ENCODE measurements at places on chromosomes 7 and 10. TPM values are rescaled to one million over a fixed set of nuclear protein-coding genes. Genes with fewer than 3 reads are reported as not detected.

GRCh38 chr7:87345962-87346371, 503 bp downstream of the CROT start:
- no peak for DNase-seq

GRCh38 chr10:132540456-132540855, 2.9 kb downstream of the INPP5A start:
- DNase-seq, result peak; percentile 64

DNA sequence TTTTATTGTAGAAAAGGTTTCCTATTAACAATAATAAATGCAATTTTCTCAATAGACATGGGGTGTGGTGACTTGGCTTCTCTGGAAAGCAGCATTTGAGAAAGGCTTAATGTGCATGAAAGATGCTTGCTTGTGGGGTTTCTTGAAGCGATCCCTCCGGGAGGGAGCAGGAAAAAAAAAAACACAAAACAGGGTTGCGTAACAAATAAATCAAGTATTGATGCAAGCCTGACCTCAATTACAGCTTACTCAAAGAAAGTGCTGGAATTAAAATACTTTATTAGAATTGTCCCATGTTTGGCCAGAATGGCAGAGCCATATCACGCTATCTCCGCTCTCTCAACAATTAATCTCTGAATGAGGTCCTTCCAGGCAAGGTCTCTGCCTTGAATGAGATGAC, 1612.5 kb downstream of the REEP3 start:
- DNase-seq, result no peak

- DNase-seq, result peak; percentile 44
Observed at GRCh38 chr10:100879741-100880360, 32.9 kb upstream of the SLF2 start.

GRCh38 chr7:6533893-6534495, 17.3 kb downstream of the GRID2IP start:
- DNase-seq, result no peak

GRCh38 chr10:64288404-64288803, 767.2 kb downstream of the REEP3 start:
- DNase-seq, result no peak

DNA sequence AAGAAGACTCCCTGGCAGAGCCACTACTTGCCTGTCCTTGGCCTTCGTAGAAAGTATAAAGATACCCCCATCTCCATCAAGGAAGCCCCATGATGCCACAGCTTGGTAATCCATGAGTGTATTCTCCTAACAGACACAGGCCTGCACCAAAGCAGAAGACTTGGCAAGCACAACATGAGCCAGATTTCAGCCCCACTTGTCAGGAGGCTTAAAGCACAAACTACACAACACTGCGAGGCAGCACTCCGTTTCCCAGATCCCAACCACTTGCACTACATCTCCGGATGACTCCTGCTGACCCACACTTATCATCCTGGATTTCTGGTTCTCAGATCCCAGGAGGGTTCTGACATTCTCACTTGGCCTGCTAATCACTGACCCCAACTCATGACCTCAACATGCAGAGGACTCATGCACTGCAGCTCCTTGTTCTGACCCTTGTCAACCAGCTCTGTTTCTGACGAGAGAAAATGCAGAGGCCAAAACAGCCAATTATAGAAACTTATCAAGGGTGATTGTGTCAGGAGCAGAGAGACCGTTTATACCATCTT, 100.8 kb downstream of the RELN start:
- no peak for DNase-seq

DNA sequence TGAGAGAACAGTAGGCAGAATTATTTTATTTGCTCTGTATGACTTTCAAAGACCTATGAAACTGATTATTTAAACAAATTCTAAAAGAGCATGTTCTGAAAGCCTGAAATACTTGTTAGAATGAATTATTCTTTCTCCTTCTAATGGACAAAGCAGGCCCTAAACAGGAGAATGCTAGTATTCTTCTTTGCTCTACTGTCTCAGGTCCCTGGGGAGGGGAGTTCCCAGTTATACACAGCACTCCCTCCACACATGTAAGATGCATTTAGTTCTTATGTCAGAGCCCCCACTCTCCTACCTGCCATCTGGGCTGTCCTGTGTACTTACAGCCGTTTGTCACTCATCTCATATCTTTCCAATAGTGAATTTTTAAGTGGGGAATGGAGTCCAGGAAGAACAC, 633.5 kb upstream of the ANKRD30A start:
- DNase-seq, result no peak

DNA sequence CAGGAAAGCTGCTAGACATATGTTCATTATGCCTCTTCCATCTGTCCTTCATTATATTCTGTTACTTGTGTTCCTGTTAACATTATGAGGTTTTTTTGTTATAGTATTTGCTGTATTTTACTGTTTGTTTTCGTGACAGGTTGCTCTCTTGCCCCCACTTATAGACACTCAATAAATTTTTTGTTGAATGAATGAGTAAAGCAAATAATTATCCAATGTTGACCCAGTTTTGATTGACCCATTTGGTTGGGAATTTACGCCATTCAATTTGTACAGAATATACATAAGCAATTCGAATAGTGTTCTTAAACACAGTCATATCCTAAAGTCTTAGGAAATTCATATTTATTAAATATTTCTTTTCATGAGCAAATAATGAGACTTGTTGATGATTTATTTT, 11.8 kb downstream of the CCSER2 start:
- DNase-seq, result no peak

DNA sequence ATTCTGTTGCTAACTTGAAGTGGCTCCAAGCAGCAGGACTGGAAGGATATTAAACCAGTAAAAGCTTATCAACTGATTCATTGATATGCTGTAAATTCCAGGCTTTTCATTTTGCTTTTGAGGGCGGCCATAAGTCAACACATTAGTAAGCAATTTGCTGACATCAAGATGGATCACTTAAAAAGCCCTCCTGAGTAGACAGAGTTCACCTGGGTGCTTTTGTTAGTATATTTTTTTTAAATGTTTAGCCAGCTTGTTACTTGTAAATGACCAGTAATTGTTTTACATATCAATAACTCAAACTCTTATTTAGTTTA, 26.5 kb downstream of the RNF32 start:
- no peak for DNase-seq

DNA sequence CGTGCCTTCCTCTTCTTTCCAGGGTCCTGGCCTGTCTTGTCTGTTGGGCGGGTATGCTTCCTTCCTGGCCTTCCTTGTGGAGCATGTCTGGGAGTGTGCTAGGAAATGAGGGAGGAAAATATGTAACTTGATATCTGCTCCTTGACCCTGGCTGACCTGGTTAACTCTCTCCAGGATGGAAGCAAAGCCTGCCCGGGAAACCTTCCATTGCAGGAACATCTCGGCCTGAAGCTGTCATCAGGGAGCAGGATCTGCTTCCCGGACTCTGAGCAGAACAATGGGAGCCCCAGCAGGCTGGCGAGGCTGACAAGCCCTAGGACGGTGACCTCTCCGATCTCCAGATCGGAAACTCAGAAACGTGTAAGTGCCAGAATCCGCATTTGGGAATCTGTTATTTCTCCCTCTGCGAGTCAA, 340.3 kb downstream of the FRMD4A start:
- DNase-seq, result no peak

DNA sequence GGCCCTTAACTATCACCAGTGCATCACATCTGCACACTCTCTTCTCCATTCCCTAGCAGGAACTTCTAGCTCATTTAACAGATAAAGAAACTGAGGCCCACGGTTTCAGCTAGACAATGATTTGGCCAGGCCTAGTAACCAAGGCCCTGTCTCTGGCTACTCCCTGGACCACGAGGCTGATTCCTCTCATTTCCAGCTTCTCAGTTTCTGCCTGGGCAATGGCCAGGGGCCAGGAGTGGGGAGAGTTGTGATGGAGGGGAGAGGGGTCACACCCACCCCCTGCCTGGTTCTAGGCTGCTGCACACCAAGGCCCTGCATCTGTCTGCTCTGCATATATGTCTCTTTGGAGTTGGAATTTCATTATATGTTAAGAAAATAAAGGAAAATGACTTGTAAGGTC, 13.5 kb downstream of the AQP1 start:
- no peak for DNase-seq

- no peak for DNase-seq
Observed at GRCh38 chr7:32059289-32060011, 10.8 kb downstream of the PDE1C start.

DNA sequence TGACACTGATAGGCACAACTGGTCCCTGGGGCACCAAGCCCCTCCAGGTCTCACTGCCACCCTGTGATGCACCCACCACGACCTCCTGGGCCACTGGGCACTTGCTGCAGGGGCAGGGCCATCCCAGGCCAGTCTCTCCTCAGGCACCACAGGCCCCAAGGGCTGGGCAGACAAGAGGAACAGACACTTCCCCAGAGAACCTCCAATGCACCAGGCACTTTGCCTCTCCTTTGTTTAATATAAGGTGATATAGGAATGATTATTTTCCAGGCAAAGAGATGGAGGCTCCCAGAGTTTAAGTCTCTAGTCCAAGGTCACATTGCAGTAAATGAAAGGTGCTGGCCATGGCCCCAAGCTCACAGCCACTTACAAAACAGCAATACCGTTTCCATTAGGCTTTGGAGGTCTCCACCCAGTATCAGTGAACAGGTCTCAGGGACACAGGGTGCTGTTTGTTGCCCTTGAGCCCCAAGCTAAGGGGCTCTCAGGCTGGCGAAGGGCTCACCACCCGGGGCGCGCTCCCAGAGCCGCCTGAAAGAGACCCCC, 4.5 kb downstream of the DEPP1 start:
- peak; percentile 74 for DNase-seq

DNA sequence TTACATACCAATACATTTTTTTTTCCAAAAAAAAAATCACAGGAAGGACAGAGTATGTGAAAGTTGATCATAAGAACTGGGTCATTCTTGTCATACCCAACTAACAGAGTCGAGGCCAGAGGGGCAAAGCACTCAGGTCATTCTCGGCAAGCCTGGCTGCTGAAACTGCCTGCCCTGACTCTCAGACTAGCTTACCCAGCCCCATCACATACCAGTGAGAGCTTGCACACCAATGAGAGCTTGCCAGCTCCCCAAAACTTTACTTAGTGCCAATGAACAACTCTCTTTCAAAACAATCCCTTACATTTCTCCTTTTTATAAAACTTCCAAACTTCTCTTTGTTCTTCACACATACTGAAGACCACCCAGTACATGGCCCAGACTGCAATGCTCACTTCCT, 48.9 kb downstream of the VOPP1 start:
- no peak for DNase-seq

DNA sequence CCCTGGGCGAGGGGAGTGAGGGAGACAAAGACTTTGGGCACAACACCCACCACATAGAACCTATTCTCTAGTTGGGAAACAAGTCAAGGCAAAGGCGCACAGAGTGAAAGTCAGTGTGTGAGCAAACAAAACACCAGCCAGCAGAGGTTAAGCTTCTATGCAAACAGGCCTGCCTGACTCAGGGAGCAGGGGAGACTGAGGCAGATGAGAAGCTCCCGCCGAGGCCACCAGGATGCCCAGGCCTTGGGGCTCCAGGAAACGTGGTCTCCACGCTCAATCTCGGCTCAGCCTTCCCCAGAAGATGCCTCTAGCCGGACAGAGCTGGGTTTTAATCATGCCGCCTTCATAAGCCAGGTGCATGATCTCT, 74.1 kb upstream of the KCNMA1 start:
- no peak for DNase-seq

- no peak for DNase-seq
Observed at GRCh38 chr7:48087349-48087748, 1.7 kb upstream of the UPP1 start.

GRCh38 chr7:26051021-26051420, 101.0 kb upstream of the NFE2L3 start:
- DNase-seq, result no peak

Gene AKR1B1
- total RNA-seq, result 232 TPM

Gene CSTF2T
- 21.3 TPM for total RNA-seq

Gene AEBP1
- total RNA-seq, result 13.6 TPM

Gene PILRA
- total RNA-seq, result 3.8 TPM

Gene C10orf90
- total RNA-seq, result not detected

Gene PRLHR
- not detected for total RNA-seq

Gene PLXDC2
- total RNA-seq, result 13.1 TPM

Gene IGFBP3
- total RNA-seq, result 45.4 TPM

Gene PLEKHS1
- not detected for total RNA-seq

Gene WDFY4
- 2.5 TPM for total RNA-seq

Gene C10orf105
- 0.05 TPM for total RNA-seq
